Stimulated activated naive CD8-positive, alpha-beta T cell treated with anti-CD3 and anti-CD28 coated beads, Interleukin-15, amount 100 ng/mL, for 72 hours (primary cell): ENCODE measurements at places on chromosomes 7 and 10.

- DNase-seq, result no peak
Observed at GRCh38 chr10:35903021-35903420, 260.9 kb upstream of the FZD8 start.

- DNase-seq, result no peak
Observed at GRCh38 chr10:22849077-22849805, 78.6 kb upstream of the ARMC3 start.

GRCh38 chr10:10946801-10947200 lies 70.9 kb upstream of the CELF2 start:
- DNase-seq, result no peak

DNA sequence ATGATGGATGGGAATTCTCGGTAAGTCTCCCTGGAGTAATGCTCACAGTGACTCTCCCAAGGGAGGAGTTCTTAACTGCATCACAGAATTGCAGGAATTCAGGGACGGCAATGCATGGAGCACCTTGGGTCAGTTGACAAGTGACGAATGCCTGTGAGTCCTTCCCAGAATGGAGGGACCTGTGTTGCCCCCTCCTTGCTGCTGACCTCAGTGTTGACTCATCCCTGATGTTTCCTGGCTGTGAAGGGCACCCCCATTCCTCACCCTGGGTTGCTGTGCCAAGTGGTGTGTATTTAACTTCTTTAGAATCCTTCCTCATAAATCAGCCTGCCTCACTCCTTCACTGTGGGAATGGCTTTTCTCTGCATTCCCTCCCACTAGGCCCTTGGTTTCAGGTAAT lies 98.9 kb downstream of the LRMDA start:
- DNase-seq, result no peak

DNA sequence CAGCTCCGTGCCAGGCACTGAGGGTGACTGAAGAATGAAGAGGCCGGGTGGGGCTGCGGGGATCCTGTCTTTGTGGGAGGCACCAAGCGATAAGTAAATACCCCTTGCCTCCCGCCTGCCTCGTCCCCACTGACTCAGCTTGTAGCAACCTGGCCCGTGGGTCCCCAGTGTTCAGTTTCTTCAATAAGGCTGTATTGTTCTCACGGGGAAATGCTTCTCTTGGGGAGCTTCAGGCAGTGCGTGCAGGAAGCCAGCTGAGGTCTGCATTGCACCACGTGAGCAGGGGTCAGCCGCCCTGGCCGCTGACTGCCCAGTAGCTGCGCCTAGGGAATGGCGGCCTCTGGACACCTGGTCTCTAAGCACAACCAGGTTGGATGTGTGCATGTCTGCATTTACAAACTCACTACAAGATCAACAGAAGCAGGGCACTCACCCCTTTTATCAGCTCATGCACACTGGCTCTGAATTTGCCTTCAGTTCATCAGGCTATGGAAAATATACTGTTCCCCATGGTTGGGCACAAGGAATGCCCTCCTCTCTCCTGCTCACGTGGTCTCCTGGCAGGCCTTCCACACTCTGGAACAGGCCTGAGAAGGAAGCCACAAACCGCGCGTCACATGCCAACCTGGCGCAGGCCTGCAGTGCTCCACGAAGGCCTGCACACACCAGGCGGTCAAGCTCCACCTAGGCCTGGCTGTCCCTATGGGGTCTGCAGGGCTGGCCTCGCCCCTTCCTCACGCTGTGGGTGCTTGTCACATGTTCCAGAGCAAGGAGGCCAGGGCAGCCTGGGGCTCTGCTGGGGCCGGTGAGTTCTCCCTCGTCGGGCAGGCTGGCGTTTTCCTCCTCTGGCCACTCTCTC lies 135.7 kb upstream of the RNF32 start:
- DNase-seq, result no peak

GRCh38 chr10:49465736-49466135 lies 69.8 kb upstream of the DRGX start:
- DNase-seq, result no peak

- DNase-seq, result no peak
Observed at GRCh38 chr10:11625019-11625735, 13.7 kb upstream of the USP6NL start.

- no peak for DNase-seq
Observed at GRCh38 chr7:44967571-44968446, 11.0 kb downstream of the MYO1G start.

DNA sequence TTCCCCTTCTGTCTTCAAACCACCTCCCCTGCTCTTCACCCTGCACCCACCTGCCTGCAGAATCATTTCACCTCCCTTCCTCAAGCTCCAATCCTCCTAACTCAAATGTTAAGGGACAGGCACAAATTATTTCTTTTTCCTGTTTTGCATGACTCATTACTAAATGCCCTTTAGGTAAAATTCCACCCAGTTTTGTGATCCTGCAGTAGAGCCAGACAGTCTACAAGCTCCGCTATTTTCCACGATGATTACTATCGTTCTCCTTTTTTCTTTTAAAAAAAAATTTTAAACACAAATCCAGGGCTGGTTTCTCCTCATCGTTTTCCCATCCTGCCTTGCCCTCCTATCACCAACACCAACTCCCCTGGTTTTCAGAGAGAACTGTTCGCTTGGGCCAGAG lies 186.8 kb upstream of the YAE1 start:
- DNase-seq, result no peak

- no peak for DNase-seq
Observed at GRCh38 chr10:72736176-72736827, 44.4 kb downstream of the MCU start.

DNA sequence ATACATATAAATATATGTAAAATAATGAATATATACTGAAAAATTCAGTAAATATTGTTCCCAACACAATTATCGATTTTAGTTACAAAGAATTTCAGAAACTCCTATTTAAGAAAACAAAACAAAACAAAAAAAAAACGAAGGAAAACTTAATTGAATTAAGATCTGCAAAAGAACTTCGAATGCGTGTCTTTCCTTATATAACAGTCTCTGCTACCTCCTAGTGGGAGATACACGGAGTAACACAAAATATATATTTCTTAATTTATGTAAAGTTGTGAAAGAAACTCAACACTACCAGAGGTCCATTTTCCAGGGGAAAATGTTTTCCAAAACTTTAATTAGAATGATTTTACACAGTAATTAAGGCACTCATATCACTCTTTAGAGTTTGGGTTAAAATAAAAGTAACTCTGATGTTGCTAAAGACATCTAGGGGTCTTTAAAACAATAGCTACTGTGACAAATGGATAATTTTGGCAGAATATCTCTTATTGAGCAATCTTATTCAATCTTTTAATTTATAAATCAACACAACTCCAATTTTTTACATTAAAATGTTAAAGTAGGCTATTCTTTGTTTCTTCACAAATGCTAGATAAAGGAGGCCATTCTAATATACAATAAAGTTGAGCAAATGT lies 41.6 kb downstream of the NEBL start:
- DNase-seq, result no peak

- DNase-seq, result peak; percentile 91
Observed at GRCh38 chr10:132588301-132589013, 50.9 kb downstream of the INPP5A start.

DNA sequence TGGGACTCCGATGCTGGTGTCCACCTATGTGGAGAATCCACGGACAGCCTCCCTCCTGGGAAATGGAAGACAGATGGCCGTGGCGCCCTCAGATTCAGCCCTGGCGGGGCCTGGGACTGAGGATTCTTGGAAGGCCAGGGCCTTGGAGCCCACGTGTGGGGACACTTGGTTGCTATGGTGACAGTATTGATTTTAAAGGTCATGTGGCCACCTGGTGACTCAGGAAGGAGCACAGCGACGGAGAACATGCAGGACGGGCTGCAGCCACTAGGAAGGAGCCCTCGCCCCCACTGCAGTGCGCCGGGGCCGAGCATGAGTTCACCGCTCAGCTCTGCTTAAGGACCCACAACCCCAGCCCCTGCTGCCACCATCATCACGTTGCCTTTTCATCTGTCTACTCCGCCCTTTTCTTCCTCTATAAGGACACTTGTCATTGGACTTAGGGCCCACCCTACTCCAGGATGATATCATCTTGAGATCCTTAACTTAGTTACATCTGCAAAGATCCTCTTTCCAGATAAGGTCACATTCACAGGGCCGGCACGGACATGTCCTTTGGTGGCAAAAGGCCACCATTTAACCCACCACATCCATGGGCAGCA lies 3.7 kb upstream of the STK32C start:
- DNase-seq, result no peak

GRCh38 chr10:380313-380940 lies 245.2 kb downstream of the ZMYND11 start:
- DNase-seq, result no peak

- no peak for DNase-seq
Observed at GRCh38 chr7:92748495-92748894, 87.9 kb downstream of the CDK6 start.

DNA sequence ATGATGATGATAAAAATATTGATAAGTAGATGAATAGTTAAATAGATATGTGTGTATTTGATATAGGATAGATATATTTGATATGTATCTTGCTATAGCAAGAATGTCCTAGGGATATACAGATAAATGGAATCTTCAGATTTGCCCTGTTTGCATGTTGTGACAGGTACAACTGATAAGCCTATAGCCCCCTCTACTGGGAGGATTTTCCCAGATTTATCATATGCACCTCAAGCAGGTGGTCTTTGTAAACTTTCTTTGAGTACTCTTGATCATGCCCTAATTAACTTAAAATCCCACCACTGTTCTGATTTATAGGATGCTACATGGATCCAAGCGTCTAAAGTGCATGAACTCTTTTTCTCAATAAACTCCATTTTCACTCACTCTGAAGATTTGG lies 1050.7 kb downstream of the SORCS3 start:
- no peak for DNase-seq

GRCh38 chr7:136900005-136900404 lies 31.6 kb downstream of the CHRM2 start:
- DNase-seq, result no peak

DNA sequence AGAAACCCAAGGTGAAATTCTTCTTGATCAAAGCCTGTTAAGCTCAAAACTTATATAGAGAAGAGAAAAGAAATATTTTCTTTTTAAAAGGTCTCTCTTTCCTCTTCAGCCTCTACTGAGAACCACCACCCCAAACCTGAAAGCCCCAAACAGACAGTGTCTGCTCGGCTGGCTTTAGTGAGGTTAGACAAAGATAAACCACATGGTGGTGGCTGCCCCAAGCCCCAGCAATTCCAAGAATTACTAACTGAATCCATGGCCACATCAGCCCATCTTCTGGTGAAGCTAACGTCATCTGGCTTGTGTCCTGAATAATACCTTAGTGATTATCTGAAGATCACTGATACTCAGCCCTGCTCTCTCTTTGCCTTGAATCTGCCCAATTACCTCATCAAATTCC lies 275.0 kb downstream of the ELMO1 start:
- DNase-seq, result no peak

GRCh38 chr10:110363572-110364411 lies 59.1 kb upstream of the SMNDC1 start:
- DNase-seq, result no peak

GRCh38 chr7:36165059-36165458 lies 12.0 kb downstream of the EEPD1 start:
- DNase-seq, result no peak
